ENCODE measurements at places on chromosomes 6 and 20.

DNA sequence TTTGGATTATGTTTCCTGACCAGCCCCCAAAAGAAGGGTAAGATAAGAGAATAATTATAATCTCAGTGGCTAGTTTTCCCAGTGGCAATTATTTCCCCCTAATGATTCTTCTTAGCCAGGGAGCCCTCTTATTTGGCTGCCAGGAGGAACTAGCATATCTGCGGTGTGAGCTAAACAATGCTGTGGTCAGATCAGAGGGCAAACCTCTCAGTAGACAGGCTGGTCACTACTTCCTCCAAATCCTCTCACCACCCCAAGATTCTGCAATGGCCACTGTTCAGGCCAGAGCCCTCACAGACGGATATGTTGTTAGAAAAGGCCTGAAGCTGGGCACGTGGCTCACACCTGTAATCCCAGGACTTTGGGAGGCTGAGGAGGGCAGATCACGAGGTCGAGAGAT is 273.4 kb upstream of the SASH1 start:
- DNase-seq: no peak

GRCh38 chr6:109693111-109693510 is 2.0 kb downstream of the FIG4 start:
- no peak for DNase-seq

GRCh38 chr6:33312361-33313104 is 1.3 kb downstream of the TAPBP start:
- DNase-seq: peak; percentile 52

DNA sequence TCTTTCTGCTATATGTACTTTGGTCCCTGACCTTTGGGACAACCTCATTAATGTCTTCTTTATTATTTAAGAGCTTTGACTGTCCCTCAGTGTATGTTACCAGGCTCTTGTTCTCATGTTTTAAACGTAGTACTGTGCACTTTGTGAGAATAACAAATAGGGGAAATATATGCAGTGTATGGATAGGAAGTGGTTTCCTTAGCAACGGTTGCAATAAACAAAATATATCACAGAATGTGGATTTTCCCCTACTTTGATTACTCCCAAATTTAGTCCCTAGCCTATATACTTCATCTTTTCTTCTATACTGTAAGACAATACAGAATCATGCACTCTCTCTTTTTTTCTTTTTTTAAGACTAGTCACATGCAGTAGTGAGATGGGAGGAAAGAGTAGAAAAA is 123.8 kb upstream of the AKIRIN2 start:
- no peak for DNase-seq

GRCh38 chr20:42179768-42180167 is 561.6 kb upstream of the CHD6 start:
- no peak for DNase-seq

DNA sequence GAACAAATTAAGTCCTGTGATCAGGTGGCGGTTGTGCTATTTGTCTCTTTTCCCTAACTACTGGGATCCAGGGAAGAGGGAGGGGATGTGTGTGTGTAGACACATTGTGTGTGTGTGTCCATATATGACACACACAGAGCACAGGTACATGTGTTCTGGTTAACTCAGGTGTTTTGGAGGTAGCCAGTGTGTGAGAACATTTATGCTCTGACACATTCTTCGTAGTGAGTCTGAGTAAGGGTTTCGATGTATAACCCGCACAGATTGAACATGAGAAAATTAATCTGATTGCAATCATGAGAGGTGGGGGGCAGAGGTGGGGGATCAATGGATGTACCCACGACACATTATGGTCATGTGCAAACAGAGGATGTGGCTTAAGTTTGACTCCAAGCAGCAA is 12.6 kb downstream of the ZC3H12D start:
- no peak for DNase-seq

DNA sequence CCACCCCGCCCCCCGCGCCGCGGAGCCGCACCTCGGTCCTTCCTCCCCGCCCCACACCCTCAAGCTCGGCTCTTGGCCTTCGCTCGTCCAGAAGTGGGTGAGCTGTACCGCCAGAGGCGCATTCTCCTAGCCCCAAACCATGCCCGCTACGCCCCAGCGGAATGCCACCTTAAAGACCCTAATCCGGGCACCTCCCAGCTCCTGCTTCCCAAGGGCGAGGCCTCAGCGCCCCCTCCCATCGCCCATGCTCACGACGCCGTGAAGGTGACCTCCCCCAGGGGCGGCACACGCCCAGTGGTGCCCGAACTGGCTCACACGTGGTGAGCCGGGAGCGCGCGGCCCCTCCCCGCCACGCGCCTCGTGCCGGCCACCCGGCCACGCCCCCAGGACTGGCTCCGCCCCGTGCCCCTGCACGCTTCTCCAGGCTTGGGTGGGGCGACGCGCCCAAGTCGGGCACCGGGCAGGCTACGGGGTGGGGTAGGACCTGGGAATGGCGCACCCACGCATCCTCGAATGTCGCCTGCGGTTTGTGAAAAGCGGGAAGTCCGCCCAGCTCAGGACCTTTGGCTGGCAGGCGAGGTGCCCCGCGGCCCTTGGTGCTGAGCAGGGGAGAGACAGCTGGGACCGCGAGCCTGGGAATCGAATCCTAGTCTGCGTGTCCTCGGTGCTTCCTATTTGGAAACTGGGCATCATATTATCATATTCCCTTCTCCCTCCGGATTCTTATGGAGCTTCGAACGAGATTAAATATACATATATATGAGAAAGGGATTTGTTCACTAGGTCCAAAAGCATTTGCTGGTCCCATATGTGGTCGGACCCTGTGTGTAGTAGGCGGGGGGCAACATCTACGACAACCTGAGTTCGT is 941 bp upstream of the SOX12 start:
- peak; percentile 89 for DNase-seq

DNA sequence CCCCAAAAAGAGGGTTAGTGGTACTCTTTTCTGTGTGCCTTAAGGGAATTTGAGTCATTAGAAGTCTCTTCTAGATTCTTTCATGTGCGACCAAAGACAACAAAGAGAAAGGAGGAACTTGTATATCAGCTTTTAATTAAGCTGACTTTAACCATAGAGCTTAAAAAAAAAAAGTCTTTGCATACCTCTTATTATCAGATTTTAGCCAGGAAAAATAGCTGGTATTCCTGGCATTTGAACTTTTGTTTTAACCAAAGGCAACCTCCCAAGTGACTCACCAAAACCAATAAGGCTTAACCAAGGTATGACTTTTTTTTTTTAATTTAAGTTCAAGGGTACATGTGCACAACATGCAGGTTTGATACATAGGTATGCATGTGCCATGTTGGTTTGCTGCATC is 375.0 kb downstream of the CDC5L start:
- DNase-seq: no peak

Data from NCI-H1930 (cell line).